ENCODE measurements at places on chromosomes 2 and 18.

DNA sequence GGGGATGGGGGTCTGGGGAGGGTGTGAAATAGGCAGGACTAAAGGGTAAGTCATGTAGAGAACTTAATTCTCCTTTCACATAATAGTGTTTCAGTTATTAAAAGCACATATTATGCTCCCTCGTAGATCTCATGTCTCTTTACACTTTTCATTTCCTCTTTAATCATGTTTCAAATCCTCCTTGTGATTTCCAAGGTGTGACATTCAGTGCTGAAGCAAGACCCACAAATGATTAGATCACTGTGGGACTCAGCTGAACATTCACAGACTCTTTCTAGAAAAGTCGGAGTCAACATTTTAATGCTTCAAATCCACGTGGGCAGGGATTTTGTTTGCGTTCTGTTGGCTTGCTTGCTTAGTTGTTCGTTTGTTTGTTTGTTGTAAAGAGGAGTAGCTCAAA lies 34.7 kb upstream of the CALCRL start:
- no peak for DNase-seq

GRCh38 chr2:2566396-2567323 lies 235.6 kb upstream of the MYT1L start:
- no peak for DNase-seq

DNA sequence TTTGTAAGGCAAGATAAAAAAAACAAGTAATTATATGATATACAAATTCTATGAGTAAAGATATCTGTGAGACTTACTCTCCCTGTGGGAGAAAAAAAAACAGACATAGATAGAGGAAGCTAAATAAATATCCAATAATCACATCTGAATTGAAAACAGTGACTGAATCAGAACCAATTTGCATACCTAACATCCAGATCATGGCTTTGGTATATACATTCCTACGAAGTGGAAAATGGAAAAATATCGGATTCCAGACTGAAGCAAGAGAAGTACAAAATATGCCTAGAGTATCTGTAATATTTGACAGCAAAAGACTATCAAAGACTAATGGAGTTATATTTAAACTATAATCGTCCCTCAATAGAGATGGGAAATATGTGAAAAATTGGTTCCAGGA lies 1108.1 kb upstream of the CHAC2 start:
- DNase-seq = no peak

GRCh38 chr2:121884078-121884477 lies 128.6 kb downstream of the TSN start:
- no peak for DNase-seq

GRCh38 chr2:215971671-215972070 lies 41.7 kb downstream of the MREG start:
- no peak for DNase-seq

GRCh38 chr18:55627007-55627406 lies 39.0 kb upstream of the TCF4 start:
- no peak for DNase-seq

DNA sequence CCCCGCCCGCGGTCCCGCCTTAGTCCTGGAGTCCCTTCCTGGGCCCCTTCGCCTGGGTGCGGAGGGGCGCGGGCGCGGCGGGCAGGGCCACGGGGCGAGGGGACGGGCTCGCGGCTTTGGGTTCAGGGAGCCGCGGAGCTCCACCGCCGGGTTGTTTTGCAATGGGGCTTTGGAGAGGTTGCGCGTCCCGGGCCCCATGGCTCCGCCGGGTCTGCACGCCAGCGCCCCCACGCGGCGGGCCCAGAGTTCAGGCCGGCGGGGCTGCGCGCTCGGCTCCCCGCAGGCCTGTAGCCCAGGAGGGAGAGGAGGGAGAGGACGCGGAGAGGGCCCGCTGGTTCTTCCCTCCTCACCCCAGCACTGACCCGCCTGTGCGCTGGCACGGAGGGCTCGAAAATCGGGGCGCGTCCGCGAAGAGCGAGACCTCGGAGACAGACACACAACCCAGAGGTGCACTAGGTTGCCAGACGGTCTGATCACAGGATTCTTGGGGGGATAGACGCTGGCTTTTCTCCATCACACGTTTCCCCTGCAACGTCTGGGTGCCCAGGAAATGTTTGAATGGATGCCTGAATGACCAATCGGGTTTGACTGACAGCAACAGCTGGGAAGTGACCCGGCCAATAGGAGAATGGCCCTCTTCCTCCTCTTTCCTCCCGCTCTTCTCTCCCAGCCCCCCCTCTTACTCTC lies 4.9 kb upstream of the SIX2 start:
- no peak for DNase-seq

- DNase-seq = no peak
Measured at GRCh38 chr2:211494085-211494484, 937.7 kb downstream of the CPS1 start.

GRCh38 chr2:39515273-39515896 lies 78.3 kb upstream of the MAP4K3 start:
- DNase-seq = no peak

DNA sequence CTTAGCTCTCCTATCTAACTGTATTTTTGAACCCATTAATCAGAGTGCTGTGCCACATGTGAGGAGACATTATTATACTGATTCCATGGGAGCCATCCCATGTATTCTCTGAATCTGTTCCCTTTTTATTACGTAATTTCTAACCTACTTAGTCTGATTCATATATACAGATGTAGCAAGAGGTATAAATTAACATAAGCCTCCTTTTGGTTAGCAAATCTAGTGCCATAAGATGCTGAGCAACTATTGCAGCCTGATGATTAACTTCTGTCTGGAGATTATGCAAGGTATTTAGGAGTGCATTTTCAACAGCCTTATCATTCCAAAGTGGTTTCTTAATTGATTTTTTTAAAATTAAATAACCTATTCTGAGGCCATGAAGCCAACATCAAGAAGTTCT lies 114.1 kb upstream of the MSH2 start:
- DNase-seq = no peak

- DNase-seq = no peak
Measured at GRCh38 chr2:58957188-58957840, 716.2 kb upstream of the FANCL start.

Measured in effector CD4-positive, alpha-beta T cell (primary cell).